ENCODE measurements at places on chromosomes 16 and 17.

- DNase-seq: no peak
Measured at GRCh38 chr16:30335598-30336474, 19.3 kb downstream of the CD2BP2 start.

- no peak for DNase-seq
Measured at GRCh38 chr16:24164416-24164815, 91.7 kb upstream of the CACNG3 start.

DNA sequence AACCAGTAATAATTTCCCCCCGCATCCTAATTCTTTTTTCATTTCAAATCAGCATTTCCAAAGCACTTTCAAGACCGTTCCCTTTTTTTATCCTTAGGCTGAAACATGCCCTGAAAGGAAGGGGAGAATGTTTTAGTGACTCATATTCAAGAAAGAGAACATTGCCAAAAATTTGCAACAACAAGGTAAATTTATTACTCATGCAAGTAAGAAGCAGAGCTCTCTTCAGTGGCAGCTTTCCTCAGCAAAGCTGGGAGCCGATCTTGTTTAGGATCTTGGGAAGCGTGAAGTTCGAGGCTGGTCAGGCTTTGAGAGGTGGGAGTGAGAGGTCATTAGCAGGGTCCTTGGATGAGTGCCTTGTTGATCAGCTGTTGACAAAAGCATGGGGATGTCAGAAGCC lies 129.5 kb downstream of the PRKCA start:
- peak; percentile 87 for DNase-seq

DNA sequence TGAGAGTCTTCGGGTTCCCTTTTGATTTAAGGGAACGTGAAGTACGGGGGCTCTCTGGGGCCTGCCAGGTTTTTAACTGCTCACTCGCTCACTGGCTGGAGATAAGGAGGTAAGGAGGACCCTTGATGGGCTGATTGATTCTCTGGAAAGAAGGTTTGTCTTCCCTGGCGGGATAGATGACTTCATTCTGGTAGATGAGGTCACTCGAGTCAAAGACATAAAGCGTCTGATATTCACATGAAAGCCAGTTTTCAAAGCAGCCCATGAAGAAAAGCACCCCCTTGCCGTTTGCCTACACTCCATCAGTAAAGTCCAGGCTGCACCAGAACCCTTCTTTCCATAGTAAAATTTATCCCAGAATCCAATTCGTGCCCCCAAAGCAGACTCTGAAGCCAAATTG lies 233.7 kb upstream of the IRX5 start:
- DNase-seq: no peak

DNA sequence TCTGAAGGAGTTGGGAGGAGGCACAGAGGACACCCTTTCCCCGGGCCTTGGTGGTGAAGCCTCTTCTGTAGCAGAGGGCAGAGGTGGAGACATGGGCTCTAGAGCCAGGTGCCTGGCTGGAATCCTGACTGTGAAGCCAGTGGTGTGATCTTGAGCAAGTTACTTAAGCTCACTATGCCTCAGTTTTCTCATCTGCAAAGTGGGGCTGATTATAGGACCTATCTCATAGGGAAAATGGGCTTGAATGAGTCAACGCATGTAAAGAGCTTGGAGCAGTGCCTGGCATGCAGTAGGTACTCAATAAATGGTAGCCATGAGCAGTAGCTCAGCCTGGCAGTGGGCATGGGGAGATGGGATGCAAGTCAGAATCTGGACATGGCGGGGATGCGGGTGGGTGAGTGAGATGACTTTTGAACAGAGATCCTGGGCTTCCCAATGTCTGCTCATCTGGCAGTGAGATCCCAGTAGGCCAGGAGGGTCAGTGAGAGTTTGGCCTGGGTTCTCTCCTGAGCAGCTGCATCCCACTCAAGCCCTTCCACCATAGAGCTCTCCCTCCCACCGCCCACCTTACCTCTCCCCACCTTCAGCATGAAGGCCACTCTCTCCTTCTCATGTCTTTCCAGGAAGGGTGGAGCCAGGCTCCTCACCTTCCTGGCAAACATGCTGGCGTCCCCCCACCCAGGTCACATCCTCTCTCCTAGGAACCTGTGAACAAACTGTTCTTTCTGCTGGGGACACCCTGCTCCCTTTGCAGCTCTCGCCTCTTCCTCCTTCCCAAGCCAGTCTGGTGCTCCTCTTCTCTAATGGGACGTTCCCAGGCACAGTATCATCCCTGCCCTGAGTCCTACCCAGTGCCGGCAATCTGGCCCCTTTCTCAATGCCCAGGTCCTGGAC lies 13.1 kb upstream of the SP2 start:
- no peak for DNase-seq

DNA sequence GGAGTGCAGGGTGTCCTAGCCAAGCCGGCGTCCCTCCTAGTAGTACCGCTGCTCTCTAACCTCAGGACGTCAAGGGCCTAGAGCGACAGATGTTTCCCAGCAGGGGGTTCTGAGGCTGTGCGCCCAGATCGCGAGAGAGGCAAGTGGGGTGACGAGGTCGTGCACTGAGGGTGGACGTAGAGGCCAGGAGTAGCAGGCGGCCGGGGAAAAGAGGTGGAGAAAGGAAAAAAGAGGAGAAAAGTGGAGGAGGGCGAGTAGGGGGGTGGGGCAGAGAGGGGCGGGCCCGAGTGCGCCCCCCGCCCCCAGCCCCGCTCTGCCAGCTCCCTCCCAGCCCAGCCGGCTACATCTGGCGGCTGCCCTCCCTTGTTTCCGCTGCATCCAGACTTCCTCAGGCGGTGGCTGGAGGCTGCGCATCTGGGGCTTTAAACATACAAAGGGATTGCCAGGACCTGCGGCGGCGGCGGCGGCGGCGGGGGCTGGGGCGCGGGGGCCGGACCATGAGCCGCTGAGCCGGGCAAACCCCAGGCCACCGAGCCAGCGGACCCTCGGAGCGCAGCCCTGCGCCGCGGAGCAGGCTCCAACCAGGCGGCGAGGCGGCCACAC lies at the start of gene MMP2:
Gene MMP2 (plus strand): TSS at position 372 of the 603 bp plus-strand sequence. CDS start 282 bp downstream, outside the sequence.
- DNase-seq: peak; percentile 86
